ENCODE measurements at places on chromosomes 3 and 15.

DNA sequence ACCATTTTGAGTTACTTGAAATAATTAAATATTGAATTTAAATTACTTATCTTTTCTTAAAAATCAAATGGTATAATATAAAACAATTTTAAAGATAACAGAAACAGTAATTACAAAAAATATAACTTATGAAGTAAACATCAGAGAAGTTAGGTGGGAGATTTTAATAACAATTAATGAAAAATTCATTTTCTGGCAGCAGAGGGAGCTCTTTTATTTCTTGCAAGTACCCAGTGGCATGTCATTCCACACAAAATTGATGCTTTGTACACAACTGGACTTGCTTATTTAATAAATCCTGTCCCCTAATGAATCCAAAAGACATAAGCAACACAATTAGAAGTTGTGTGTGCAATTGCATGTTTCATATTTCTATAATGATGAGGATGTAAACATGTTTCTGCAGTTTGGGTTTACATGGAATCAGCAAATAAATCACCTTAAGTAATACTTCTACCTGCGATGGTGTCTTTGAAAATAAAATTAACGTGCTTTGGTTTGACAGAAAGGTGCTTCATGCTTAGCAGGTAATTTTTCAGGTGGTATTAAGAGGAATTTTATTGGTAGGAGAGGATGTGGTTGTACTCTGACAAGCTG, 861.3 kb downstream of the ZPLD1 start:
- no peak for DNase-seq

DNA sequence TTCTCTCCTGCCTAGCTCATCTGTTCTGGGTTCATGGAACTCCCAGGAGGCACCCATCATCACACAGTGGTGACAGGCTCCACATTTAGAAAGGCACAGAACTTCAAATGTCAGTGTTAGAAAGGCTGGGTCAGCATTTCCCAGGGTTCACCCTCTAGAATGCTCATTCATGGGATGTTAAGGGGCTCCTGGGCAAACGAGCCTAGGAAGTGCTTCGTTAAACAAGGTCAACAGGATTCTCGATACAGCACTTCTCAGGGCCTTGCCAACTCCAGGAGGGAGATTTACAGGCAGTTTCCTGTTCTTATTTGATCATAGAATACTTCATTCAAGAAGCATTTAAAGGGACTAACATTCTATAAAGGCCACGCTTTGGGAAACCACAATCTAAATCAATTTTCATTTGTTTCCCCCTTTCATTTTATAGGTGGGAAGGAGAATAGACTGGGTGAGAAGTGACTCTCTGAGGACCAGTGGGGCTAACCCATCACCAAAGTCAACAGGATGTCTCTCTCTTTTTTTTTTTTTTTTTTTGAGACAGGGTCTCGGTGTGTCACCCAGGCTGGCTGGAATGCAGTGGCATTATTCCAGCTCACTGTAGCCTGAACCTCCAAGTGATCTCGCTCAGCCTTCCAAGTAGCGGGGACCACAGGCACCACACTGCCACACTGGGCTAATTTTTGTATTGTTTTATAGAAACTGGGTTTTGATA, 14.3 kb downstream of the IGDCC4 start:
- DNase-seq = no peak

GRCh38 chr3:183875411-183875810, 9.3 kb downstream of the PARL start:
- no peak for DNase-seq

DNA sequence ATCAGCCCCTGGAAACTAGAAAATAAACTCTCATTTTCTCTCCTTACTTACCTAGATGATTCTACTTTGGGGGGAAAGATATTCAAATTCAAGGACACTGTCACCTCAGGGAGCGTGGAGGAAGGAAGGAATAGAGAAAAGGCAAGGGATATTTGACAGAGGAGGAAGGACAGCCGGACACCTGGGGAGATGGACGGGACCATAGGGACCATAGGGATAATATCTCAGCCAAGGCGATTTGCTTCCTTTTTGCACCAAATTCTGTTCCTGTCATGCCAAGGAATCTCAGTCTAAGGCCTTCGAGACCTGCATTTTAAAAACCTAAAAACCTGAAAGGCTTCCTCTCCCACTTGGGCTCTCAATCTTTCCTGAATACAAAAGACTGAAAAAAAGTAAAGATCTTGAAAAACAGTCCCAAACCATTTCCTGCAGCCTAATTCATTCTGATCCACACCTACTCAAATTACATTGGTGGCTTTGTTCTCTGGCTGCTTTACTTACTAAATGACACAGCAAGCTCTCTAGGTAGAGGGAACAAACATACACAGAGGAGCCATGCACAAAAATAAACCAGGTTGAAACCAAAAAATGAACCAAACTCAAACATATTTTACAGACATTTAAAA, 73.9 kb upstream of the SLC24A5 start:
- no peak for DNase-seq

GRCh38 chr15:85504749-85505676, 124.6 kb downstream of the AKAP13 start:
- peak; percentile 26 for DNase-seq

GRCh38 chr3:43953814-43954692, 263.3 kb downstream of the ABHD5 start:
- DNase-seq = no peak

DNA sequence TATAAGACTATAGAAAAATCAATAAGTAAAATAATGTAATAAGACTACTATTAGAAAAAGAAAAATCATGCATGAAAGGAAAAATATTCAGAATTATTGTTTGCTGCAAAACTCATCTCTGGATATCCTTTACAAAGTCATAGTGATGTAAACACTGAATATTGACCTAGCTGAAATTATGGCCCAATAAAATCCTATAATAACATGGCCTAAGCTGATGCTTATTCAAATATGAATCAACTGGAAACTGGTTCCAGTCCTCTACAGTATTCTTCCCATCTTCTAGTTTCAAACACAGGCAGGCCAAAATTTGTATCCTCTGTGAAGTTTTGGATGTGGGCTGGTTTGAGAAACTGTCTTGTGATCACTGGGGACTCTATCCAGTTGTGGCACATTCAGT, 134.5 kb downstream of the CNTN3 start:
- DNase-seq = no peak

- DNase-seq = no peak
These were observed 36.5 kb downstream of the GOLGA6L10 start for GRCh38 chr15:82312586-82313349.

DNA sequence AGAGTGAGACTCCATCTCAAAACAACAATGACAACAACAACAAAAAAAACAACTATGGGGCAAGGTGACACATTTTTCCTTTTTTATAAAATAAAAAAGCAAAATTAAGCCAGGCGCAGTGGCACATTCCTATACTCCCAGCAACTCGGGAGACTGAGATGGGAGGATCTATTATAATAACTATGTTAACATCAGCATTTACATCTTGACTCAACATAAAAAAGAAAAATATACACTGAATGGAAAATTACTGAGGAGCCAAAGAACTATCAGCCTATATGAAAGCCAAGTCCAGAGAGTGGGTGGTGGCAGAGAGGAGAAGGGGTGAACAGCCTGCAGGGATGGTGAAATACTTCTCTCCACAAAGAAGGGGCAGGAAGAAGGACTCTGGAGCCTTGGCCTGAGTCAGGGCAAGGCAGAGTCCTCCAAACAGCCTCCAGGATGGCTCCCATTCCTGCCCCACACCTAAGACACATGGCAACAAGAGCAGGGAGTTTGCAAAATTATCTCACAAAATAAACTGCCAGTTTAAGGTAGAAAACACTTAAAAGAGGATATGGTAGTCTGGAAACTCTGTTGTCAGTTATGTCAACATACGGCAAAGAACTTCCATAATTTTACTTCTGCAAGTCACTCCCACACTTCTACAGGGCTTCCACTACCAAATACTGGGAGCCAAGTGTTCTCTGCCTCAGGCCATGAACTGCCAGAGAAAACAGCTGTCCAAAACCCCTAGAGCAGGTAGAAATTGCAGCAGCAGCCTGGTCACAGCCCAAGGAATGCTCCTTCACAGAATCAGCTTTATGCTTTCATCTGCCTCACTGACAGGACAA, 25.9 kb downstream of the HSPBAP1 start:
- no peak for DNase-seq

- DNase-seq = no peak
These were observed 203.7 kb upstream of the TLE3 start for GRCh38 chr15:70301396-70301795.

- DNase-seq = no peak
These were observed 60.4 kb downstream of the SMAD3 start for GRCh38 chr15:67125589-67126502.

GRCh38 chr3:131067983-131068382, 41.3 kb downstream of the NEK11 start:
- no peak for DNase-seq

Measured in activated CD4-positive, CD25-positive, alpha-beta regulatory T cell treated with anti-CD3 and anti-CD28 coated beads, Interleukin-2, amount 50 U/mL, for 16 hours (primary cell).